ENCODE measurements at places on chromosomes 16 and 17. TPM values are rescaled to one million over a fixed set of nuclear protein-coding genes. Genes with fewer than 3 reads are reported as not detected.
A peak's percentile ranks its signal among the peaks of the same experiment; 100 is the strongest.

CSNK1D gene
- 85.9 TPM for total RNA-seq

GPR179 gene
- total RNA-seq: under 0.01 TPM

SBK1 gene
- total RNA-seq: 1.3 TPM

TRPV2 gene
- total RNA-seq: 11.3 TPM

PRPSAP2 gene
- 41.3 TPM for total RNA-seq

NPIPB13 gene
- 14.0 TPM for total RNA-seq

SLC5A2 gene
- total RNA-seq: 0.98 TPM

TMED6 gene
- total RNA-seq: 1.3 TPM

DNA sequence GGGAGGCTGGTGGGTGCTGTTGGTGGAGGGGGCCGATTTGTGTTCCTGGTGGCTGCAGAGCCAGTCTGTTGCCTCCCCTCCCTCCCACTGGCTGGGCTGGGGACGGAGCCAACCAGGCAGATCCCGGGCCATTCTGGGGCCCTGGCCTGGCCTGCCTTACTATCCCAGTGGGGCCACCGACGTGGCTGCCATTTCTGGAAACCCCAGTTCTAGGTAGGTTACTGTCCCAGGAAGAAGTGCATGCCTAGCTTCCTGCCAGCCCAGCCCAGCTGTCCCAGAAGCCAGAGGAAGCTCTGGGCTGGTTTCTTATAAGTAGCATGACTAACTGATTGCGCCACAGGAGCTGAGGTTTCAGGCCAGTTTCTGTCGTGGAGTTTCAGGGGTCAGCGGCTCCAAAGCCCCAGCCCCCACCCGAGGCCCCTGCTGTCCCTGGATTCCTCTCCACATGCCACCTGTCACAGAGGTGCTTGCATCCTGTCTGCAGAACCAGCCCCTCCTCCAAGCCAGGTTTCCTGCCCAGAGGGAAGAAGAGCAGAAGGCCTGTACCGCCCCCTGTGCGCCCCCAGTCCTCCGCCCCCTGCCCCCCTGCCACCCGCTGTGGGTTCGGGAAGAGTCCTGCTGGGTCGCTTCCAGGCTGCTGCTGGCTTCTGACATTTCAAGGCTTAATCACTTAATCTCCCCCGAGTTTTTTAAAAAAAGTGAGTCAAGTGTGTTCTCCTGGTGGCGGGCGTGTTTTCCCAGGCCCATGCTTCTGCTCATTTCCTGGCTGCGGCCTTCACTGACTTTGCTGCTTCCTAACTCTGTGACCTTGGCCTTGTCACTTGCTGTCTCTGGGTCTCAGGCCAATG is 13.2 kb downstream of the IL4R start:
- DNase-seq: peak; percentile 54

DNA sequence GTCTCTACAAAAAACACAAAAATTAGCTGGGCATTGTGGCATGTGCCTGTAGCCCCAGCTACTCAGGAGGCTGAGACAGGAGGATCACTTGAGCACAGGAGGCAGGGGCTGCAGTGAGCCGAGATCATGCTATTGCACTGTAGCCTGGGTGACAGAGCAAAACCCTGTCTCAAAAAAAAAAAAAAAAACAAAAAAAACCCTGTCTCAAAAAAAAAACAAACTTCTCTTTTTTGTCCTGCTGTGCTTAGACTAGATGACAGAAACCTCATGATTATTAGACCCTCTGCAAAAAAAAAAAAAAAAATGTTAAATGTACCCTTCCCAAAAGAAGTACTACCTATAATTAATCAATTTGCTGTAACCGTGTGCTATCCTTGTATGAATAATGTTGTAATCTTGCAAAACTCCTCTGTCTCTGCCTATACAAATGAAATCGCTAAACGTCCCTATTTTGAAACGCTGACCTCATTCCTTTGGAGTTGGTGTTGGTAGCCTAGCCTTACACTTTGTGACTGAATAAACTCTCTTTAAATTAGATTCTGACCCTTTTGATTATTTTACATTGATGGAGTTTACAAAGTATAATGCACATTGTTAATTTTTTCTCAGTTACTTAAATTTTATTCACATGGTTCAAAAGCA is 13.6 kb upstream of the DHRS7B start:
- no peak for DNase-seq

GRCh38 chr16:9900576-9900975 is 281.7 kb downstream of the GRIN2A start:
- no peak for DNase-seq

DNA sequence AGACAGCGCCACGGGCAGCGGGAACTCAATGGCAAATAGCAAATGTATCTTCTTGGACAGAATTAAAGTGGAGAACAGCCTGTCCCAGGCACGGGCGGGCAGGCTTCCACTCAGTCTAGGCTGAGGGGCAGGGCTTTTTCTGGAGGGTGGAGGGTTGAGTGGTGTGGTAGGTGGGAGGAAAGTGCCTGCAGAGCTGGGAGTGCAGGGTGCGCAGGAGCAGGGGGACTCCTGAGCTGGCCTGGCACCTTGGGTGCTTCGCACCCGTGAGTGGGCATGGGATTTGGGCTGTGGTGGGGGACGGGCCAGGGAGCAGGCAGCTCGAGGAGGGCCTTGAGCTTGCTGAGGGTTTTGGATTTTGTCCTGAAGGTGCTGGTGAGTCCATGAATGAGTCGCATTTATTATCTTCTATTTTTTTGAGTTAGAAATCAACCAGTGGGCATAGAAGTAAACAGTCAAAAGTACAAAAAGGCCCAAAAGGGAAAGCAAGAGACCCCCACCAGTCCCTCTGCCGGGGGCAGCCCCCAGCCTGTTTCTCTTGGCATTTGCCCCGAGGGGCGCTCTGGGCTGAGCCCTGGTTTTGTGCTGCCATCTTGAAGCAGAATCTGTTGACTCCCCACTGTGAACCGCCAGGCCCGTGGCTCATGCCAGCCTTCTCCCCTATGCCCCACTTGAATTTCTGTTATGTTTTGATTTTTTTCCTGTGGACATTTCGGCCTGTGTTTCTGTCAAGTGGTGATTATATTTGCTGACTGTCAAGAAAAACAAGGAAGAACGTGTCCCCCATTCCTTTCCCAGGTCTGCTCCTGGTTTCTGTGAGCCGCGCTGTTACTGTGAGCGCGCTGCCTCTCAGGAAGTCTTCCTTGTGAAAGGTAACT is 8.2 kb downstream of the ADORA2B start:
- no peak for DNase-seq

- no peak for DNase-seq
These were observed 350.4 kb downstream of the C16orf95 start for GRCh38 chr16:86966777-86967176.

DNA sequence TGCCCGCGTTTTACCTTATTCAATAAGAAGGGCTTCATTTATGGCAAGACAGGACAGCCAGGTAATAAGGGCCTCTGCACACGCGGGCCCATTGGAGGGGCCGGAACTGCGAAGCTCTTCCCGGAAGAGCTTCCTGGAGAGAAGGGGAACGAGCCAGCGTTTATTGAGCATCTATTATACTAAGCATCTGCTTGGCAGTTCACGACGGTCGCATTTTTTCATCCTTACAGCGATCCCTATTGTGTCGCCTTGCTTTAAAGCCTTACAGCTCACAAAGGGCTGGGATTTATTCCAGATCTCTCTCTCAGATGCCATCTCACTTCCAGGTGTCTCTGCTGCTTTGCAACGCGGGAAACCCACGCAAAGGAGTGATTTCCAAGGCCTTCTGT is 546 bp downstream of the ZPBP2 start:
- no peak for DNase-seq

- DNase-seq: peak; percentile 44
These were observed 17.2 kb upstream of the METRNL start for GRCh38 chr17:83062011-83062817.

- no peak for DNase-seq
These were observed 1.1 kb upstream of the DBNDD1 start for GRCh38 chr16:90020260-90020837.

DNA sequence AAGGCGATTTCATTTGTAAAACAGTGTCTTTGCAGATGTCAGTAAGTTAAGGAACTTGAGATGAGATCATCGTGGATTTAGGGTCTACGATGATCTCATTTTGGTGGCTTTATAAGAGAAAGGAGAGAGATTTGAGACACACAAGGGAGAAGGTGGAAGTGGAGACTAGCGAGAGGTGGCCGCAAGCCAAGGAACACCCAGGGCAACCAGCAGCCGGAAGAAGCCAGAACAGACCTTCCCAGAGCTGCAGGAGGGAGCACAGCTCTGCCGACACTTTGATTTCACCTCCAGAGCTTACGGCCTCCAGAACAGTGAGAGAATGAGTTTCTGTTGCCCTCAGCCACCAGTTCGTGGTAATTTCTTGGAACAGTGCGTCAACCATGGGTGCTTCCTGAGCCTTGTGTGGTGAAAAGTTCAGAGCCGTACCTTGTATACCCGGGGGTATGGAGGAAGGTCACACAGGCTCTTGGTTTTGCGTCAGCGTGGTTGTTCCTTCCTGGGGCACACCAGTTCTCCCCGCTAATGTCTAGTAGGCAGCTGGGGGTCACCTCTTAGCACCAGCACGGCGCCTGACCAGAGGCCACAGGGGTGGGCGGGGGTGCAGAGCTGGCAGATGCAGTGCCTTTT is 12.9 kb upstream of the SEC14L1 start:
- peak; percentile 72 for DNase-seq

GRCh38 chr17:4165301-4166010 is 22.5 kb downstream of the CYB5D2 start:
- no peak for DNase-seq

DNA sequence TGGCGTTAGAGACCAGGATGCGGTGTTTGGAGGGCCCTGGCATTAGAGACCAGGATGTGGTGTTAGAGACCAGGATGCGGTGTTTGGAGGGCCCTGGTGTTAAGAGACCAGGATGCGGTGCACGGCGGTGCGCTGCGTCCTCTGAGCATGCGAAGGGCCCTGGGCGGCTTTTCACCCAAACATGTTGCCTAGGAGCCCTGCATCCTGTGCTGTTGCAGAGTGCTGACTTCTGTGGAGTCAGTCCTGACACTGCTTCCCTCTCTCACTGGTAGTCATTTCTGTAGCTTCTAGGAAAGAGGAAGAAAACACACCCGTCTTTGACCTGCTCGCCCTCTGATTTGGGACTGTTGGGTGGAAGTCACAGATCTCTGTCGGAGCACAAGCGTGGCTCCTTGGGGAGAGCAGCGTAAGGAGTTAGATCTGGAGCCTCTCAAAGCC is 141.2 kb downstream of the LAT start:
- DNase-seq: no peak

- DNase-seq: no peak
These were observed 279 bp downstream of the HNF1B start for GRCh38 chr17:37744633-37744927.

GRCh38 chr16:75760018-75760519 is 33.8 kb upstream of the CPHXL start:
- no peak for DNase-seq

DNA sequence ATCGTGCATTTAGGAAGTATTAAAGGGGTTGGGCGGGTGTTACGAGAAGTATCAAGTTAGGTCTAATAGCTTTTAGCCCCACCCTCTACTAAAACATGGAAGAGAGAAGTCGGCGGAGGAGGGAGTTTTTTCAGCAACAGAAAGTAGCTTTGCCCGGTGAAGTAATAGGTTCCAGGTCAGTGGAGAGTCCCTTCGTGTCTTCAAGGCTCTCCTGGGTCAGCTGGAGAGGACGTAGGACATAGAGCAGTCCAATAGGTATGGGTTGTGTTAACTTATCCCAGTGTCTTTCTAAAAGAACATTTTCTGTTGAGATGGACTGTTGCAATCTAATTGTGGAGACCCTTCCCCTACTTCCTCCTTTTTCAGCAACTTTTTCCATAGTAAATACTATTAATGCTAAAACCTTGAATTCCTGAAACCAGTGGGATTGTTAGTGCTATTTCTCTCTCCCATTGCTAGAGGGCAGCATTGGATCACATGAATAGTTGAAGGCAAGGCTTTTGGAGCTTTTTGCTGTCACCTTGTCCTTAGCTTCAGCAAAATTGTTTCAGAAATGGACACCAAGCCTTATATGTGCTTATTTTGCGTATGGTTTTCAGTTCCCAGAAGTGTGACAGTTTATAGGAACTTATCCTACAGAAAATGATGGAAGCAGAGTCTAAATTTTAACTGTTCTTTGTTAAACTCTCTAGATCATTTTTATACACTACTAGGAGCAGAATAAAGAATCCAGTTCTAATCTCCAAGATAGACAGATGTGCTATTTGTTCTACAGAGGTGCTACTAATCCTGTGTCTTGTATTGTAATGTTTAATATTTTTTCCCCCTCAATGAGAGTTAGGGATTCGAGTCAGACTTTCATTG is 38.4 kb downstream of the UTP18 start:
- no peak for DNase-seq

DNA sequence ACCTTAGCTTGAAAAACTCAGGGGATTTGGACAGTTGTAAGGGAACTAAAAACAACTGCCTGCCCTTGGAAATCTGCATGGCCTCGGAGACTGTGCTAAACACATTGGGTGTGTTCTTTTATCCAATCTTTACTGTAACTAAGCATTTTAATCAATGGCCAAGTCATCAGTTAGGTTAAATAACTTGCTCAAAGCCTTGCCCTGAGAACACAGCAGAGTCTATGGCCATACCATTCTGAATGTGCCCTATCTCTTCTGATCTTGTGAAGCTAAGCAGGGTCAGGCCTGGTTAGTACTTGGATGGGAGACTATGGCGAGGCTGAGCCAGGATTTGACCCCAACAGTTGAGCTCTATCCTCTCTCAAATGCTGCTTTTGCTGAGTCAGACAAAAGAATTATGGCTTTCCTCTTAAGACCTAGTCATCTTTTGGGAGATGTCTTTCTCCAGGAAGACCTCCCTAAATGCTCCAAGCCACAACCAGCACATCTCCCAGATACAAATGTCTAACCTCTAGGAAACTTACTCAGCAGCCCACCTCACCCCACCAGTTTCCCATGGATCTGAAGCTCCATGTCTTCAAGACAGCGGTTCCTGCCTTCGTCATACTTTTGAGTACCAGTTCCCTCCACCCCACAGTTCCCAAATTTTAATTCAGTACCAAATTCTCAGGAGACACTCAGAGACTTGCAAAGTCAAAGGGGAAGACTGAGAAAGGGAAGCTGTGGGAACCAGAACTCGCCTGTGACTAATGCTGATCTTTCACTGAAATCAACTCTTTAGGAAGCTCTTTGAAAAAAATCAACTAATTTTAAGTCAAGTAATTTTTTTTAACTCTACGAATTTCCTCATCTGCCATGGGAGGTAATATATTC is 336.1 kb downstream of the MAF start:
- DNase-seq: no peak

GRCh38 chr16:78362524-78363135 is 263.2 kb downstream of the WWOX start:
- no peak for DNase-seq

GRCh38 chr17:55818451-55819375 is 67.9 kb downstream of the PCTP start:
- DNase-seq: no peak

DNA sequence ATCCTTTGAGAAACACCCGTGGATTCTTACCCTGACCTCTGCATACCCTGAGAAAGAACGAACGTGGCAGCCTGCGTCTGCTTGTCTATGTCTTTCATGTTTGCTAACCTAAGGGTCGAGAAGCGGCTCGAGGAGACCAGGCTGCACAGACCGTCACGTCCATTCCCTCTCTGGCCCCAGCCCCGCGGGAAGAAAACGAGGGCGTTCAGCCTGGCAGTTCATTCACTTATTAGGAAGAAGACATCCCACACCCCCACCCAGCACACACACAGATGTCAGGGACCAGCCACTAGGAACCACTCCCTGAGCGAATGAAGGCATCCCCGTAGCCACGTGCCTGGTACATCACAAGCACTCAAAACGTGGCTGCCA is 655 bp upstream of the MTHFSD start:
- no peak for DNase-seq

Data from breast epithelium (tissue), 4 donors.